ENCODE measurements at places on chromosomes 12 and 14. TPM values are rescaled to one million over a fixed set of nuclear protein-coding genes. Genes with fewer than 3 reads are reported as not detected.

Gene HHIPL1
- 0.59 TPM for polyA plus RNA-seq

- peak; percentile 19 for DNase-seq
These were observed 715 bp upstream of the RAP1B start for GRCh38 chr12:68609998-68610369.

GRCh38 chr12:19648591-19648990, 209.3 kb downstream of the AEBP2 start:
- no peak for DNase-seq

DNA sequence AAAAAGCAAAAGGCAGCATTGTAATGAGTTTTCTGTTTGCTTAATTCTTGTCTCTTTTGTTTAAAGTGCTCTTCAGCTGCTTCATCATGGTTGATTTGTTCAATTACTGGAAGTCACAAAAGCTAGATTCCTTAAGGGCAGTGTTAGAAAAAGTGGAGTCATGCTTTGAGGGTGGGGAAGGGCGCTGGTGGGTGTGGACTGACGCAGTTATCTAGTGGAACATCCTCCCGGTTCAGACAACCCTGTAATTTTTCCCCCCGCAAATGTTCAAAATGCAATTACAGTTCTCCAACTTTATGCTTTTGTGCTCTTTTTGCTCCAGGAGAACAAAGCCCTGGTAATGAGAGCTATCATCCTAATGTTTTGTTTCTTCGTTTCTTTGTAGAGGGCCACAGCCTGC, 2.1 kb downstream of the AKAP6 start:
- no peak for DNase-seq

- DNase-seq = no peak
These were observed 73.9 kb upstream of the HIF1A start for GRCh38 chr14:61621444-61621843.

DNA sequence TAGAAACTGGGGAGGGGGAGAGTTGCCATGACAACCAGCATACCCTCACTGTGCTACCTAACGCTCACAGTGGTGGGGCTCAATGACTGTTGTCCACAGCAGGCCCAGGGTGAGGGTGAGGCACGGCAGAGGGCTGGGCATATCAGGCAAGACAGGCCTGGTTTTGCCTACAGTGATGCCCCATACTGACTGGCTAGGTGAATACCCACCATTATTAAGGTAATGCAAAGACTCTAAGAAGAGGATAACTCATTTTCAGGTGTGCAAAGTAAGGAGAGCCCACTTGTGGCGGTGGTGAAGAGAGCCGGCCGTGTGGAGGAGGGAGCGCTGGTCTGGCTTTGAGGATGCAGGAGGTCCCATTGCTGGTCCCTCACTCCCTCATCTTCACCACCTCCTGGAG, 422.3 kb downstream of the FUT8 start:
- no peak for DNase-seq

DNA sequence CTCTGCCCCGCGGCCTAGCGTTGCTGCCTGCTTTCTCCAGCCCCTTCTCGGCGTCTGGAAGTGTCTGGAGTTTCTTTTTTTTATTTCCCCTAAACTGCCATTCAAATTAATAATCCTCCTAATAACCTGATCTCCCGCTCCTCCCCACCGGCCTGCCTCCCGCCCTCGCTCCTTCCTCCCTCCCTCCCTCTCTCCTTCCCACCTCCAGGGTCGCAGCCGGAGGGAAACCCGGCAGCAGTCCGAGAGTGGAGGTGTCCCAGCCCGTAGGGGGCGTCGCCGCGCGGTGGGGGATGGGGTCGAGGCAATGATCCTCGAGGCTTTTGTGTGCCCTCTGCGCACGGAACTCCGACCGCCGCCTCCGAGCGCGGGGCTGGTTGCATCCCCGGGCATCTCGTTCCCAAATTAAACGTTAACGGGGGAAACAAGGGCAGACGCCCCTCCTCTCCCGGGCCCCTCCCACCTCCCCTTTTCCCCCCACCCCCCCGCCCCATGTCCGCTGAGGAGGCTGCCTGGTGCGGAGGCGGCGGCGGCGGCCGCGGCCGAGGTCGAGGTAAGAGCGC, 1.0 kb upstream of the SOCS2 start:
- peak; percentile 51 for DNase-seq
